NCI-H1417 treated with DMSO at 0.1 percent for 48 hours (cell line): ENCODE measurements at places on chromosomes 2 and 18.

DNA sequence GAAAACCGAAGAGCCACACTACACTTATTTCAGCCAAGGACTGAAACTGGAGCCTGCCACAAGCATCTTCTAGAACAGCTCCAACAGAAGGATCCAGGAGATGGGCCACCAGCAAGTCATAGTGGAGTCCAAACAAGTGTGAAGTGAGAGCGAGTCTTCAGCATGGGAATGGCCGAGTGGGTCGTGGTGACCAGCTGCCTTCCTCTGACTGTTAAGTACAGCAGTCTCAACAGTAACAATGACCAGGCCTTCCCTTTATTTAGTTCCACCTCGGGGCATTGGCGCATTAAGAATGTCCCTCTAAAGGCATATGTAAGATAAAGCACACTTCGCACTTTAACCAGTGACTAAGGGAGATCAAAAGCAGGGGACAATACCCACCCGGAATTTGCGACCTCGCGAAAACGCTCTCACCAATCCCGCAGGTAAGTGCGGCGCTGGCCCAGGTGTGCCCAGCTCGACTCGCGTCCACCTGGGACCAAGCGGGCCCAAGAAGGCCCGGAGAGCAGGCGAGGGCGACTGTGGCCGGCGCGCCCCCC, 1.1 kb downstream of the L3MBTL4 start:
- no peak for DNase-seq

GRCh38 chr2:231794383-231794782, 8.1 kb downstream of the COPS7B start:
- DNase-seq, result no peak

- DNase-seq, result no peak
Observed at GRCh38 chr2:97702731-97703470, 10.5 kb upstream of the ZAP70 start.

GRCh38 chr2:241050624-241051577, 51.2 kb downstream of the MTERF4 start:
- DNase-seq, result no peak

DNA sequence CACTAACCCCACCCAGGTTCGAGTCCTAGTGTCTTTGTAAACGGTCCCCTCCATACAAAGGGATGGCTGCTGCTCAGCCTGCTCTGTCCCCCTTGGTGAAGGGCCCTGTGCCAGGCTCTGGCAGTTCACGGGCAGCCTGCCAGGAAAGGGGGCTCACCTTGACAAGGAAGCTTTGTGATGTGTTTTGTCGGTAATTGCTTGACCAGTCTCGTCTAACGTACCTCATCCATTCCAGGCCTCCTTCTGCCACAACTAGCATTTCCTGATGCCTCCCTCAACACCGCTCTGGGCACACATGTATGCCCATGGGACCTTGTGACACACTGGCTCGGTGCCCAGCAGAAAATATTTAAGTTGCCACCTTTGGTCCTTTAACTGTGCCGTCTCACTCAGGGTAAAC, 171.9 kb downstream of the KLHL29 start:
- no peak for DNase-seq

DNA sequence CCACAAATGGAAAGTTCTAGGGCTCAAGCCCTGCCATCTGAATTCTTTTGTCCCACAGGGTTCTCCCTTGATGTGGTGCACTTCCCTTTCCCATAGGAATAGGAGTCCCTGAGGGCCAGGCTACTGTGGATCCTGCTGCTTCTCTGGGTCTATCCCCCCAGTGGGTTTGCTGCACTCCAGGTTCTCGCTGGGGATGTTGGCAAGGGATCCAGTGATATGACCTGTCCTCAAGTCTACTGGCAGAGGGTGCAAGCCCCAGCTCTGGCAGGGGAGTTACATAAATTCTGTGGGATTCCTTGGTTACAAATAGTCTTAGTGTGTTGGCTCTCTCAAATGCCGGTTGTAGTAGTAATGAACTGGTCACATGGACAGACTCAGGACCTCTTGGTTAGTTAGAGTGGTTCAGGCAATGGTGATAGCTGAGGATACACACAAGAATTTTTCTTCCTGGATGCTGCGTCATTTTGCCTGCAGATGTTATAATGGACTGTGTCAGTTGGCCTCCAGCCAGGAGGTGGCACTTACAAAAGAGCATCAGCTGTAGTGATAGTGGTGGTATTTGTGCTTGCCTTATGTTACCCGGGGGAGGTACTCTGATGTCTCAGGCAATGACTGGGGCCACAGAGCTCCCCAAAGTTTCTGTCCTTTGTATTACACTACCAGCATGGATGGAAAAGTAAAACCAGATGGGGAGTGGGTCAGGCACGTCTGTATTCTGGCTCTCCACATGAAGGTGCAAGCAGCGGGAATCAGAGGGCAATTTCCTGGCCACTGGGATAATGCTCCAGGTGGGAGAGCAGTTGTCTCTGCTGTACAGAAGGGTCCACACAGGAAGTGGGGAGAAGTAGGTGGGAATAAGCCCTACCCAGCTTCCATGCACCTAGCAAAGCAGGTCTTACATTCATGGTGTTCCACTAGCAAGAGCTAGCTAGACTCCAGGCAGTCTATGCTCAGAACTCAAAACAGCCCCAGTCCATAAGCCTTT, 267.9 kb downstream of the SOX11 start:
- DNase-seq, result no peak
